ENCODE measurements at places on chromosomes 1 and 21.

GRCh38 chr1:35587736-35588135 lies 14.6 kb downstream of the TFAP2E start:
- no peak for DNase-seq

DNA sequence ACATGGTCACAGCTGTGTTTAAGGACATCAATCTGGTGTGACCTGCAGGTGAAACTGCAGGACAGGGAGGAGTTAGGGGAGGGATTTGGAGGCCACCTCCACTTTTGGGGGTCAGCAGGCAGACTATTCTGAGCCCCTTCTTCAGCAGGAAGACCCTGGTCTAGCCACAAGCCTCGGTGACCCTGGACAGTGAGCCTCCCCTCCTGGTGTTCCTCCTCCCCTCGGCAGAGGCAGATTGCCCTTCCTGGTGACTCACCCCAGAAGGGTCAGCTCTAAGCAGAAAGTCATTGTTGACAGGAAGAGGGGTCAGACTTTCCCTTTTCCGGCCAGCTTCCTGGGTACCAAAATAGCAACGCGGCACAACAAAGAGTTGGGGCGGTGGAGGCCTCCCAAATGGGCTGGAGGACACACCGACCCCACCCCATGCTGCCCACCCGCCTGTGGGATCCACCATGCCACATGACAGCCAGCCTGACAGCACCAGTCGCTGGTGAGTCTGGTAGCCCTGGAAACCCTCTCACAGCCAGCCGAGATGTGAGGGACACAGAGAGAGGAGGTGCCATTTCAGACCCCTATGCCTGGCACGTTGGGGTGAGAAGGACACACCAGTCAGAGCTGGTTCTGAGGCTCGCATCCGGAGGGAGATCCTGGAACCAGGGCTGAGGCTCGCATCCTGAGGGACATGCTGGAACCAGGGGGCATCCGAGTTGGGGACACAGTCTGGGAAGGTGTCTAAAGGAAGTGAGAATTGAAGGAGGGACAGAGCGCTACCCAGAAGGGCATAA lies 14.7 kb upstream of the CSF1 start:
- peak; percentile 74 for DNase-seq

- peak; percentile 26 for DNase-seq
Observed at GRCh38 chr1:6033986-6034749, 11.5 kb upstream of the KCNAB2 start.

GRCh38 chr1:209749670-209750323 lies 6.1 kb upstream of the TRAF3IP3 start:
- no peak for DNase-seq

DNA sequence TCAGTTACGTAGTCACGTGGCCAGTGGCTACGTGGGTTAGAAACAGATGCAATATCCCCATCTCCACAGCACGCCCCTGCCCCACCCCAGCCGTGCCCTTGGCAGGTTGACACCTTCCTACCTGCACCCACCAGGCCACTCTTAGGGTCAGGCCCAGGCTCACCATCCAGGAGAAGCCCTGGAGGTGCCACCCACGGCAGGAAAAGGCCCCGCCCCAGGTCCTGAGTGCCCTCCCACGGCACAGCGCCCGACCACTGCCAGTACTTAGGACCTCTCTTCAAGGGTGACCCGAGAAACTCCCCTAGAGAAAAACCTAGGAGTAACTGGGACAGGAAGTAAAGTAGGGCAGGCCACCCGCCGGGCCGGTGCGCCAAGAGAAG lies 1.5 kb downstream of the C1orf35 start:
- DNase-seq = no peak

- no peak for DNase-seq
Observed at GRCh38 chr1:157177733-157178394, 39.7 kb upstream of the ETV3 start.

DNA sequence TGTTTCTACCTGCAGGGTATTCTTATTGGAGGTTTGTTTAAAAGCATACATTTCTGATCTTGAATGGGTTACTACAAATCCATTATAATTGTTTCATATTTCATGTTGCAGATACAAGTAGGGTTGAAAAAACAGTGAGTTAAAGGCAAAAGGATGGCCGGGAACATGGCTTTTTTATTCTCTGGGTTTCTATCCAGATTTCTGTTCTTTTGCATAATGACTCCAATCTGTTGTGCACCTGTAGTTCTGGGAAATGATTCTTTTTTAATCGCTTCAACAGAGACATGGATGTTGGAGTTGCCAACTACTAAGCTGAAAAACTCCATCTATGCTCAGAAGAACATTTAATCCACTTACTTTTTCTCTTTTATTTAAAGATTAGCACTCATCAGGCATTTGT lies 2.7 kb upstream of the ADAMTS1 start:
- no peak for DNase-seq

GRCh38 chr1:224495866-224496265 lies 61.3 kb upstream of the WDR26 start:
- DNase-seq = no peak

DNA sequence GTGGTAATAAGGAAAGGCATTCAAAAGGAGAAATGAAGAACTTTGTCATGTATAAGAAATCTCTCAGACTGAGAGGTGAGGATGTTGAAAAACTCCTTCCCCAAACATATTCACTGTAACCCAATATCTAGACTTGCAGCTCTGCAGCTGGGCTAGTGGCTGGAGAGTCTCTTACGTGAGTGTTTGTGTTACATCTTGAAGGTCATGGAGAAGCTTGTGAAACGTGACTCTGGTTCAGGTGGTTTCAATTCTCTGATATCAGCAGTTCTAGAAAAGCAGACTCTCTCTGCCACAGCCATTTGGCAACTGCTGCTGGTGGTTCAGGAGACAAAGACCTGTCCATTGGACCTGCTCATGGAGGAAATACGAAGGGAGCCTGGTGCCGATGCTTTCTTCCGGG lies 55.0 kb upstream of the EPHA8 start:
- no peak for DNase-seq

- peak; percentile 79 for DNase-seq
Observed at GRCh38 chr1:93847811-93848288, 31.2 kb downstream of the DNTTIP2 start.

DNA sequence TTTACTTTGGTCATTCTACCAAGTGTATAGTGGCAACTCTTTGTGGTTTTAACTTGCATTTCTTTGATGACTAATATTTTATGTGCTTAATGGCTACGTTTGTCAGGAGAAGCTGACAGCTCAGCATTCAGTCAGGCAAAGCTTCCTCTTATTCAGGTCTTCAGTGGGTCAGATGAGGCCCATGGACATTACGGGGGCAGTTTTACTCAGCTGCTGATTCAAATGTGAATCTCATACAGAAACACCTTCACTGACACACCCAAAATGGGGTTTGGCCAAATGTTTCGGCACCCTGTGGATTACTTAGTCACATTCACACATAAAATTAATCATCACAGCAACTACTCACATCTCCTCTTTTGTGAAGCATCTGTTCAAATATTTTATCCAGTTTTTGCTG lies 104.9 kb upstream of the PLD5 start:
- no peak for DNase-seq

- no peak for DNase-seq
Observed at GRCh38 chr1:55081188-55081904, 42.0 kb downstream of the PCSK9 start.

DNA sequence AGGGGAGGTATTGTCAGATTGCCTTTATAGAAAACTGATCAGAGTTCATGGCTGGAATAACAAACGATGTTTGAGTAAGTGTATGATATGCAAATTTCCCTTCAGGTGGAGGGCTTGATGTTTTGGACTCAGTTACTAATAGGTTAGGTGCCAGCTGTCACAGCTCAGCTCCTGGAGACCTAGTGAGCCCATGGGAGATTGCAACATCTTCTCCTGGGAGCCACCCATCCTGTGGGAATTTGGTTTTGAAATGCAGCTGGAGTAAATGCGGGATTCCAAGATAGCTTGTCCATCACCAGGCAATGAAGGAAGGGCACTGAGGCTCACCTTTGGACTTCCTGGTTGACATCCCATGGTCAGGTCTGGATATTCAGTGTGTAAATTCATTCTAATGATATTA lies 211.4 kb upstream of the NRIP1 start:
- DNase-seq = no peak

DNA sequence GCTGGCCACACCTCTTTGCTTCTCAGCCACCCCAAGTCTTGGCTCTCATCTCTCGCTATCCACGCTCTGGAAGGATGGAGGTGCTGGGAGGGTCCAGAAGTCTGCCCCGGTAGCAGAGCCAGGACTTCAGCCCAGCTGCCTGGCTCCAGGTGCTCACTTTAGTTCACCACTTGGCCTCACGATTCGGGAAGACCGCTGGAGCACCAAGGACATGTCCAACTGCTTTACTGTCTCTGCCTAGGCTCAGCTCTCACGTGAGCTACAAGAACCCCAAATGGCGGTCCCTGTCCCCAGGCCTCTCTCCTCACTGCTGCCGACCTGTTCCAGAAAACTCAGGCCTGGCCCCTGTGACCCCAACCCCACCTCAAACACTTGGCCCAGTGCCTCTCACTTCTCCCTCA lies 3.4 kb downstream of the TRIM11 start:
- DNase-seq = peak; percentile 6

DNA sequence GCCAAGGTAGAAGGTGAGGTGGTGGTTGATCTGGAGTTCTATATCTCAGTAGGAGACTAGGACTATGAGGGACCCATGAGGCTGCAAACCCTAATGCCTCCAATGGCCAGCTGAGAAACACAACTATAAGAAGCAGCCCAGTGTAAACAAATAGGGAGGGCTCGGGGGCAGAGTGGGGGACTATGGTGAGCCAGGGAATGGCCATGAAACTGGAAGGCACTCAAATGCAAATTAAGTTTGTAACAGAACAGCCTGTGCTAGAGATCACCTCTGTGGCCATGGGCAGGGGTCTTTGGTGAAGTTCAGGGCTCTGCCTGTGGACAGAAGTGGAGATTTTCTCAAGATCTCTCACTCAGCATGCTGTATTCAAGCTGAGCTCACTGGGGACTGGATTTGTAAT lies 187.1 kb downstream of the GRIK3 start:
- DNase-seq = no peak

- no peak for DNase-seq
Observed at GRCh38 chr1:54299037-54299436, 99.1 kb downstream of the MRPL37 start.

- DNase-seq = no peak
Observed at GRCh38 chr1:8004113-8004802, 21.9 kb downstream of the ERRFI1 start.

GRCh38 chr1:27136998-27137542 lies 17.9 kb downstream of the SLC9A1 start:
- peak; percentile 79 for DNase-seq

GRCh38 chr1:28296401-28297261 lies 32.2 kb upstream of the MED18 start:
- DNase-seq = no peak

- peak; percentile 41 for DNase-seq
Observed at GRCh38 chr21:42609811-42610210, 43.6 kb upstream of the PDE9A start.

- DNase-seq = no peak
Observed at GRCh38 chr1:221774054-221774842, 32.4 kb upstream of the DUSP10 start.

- DNase-seq = no peak
Observed at GRCh38 chr1:46205141-46205540, 2.0 kb downstream of the LURAP1 start.

- DNase-seq = no peak
Observed at GRCh38 chr1:147169171-147169570, 3.1 kb downstream of the PRKAB2 start.

DNA sequence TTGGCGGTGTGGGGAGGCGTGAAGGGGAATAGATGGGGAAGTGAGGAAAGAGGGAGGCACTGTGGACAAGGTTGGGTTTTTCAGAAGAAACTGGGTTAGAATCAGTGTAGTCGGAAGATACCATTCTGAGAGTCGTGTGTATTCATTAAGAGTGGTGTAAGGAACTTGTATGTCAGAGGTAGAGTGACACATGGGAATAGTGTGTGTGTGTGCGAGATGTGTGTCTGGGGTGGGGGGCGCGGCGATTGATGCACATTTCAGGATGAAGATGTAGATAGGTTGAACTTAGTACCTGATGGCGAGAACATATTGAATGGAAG lies 878 bp downstream of the SMG7 start:
- no peak for DNase-seq

GRCh38 chr1:22105611-22106207 lies 37.2 kb downstream of the WNT4 start:
- peak; percentile 47 for DNase-seq

DNA sequence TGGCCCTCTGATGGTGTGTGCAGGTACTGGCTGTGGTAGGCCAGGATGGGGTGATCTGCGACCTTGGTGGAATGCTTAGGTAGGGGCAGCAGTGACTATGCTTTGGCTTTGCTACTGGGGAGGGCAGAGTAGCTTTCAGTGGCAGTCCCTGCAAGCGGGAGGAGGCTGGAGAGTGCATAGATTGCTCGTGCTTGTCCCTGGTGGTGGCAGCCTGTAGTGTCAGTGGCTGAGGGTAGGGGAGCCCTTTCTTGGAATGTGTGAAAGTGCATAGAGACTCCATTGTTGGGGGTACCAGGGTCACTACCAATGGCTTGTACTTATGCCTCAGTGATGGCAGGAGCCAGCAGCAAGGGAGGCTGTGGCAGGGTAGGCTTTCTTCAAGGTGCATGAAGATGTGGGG lies 582.6 kb downstream of the MRPL39 start:
- DNase-seq = no peak

DNA sequence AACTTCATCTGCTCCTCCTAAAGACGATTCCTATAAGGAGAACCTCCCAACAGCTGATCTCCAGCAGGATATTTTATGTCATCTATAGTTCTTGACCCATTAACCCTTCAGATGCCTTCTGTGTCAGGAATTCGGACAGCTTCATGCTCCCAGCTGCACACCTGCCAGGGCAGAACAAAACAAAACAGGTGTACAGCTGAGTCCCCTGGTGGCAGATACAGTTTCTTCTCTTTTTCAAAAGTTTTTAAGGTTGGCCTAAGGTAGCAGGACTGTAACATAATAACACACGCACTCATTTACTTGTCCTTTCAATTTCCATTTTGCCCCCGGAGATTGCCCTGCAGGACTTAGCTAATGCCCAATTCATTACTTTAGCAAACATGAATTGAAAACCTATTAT lies 218.3 kb downstream of the S1PR1 start:
- no peak for DNase-seq

GRCh38 chr1:20603504-20604464 lies 14.9 kb downstream of the CDA start:
- DNase-seq = peak; percentile 17

DNA sequence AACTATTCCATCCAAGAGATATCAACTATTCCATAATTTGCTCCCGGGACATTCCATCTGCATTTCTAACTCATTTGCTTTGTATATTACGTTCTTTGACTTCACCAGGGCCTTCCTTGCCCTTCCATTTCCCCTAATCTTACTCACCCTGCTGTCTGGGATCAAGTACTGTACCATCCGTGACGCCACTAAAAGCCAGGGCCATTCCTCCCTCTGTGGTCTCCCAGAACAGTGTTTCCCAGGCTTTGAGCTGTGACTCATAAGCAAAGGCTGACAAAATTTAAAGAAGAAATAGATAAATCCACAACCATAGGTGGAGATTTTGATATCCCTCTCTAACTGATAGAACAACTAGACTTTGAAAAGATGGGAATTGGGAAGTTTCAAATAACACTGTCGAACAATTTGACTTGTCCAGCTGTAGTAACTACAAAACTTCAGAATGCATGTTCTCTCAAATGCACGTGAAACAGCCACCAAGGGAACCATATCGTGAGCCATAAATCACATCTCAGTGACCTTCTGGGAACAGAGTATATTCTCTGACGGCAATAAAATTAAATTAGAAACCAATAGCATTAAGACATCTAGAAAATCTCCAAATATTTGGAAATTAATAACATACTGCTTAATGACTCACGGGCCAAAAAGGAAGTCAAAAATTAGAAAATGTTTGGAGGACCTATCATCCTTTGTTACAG lies 501.0 kb downstream of the SETD4 start:
- DNase-seq = no peak

Data from CD4-positive, alpha-beta T cell treated with Interleukin-4 for 1 hour (primary cell).